ENCODE measurements at places on chromosomes 6 and 20.

DNA sequence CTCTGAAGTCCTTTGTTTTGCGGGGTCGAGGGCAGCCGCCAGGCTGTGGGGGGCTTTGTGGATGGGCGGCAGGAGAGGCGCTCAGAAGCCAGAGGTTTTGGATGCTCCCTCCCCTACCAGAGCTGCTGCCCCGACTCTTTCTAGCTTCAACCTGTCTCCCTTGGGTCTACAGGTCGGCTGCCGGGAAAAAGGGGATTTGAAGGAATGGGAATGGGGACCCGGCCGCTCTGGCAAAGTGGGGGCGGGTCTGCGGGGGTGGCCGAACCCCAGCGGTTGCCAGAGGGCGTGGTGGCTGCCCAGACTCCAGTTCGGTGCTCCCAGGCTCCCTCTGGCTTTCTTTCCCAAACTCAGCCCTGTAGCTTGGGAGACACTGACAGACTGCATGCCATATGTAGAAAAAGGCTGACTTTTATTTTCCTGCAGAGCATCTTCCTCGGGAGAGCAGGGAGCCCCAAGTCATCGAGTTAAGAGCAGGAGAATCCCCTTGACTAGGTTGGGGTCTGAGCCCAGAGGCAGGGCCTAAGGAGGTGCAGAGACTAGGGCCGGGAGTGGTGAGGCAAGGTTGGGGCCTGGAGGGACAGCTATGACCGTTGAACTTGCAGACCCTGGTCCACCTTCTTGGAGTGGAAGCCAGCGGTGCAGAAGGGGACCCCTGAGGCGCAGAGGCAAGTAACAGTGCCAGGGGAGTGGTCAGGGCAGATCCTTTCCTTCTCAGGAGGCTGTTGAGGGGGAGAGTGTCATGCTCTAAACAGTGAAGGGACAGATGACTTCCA lies 1.4 kb upstream of the PPP1R18 start:
- no peak for DNase-seq

DNA sequence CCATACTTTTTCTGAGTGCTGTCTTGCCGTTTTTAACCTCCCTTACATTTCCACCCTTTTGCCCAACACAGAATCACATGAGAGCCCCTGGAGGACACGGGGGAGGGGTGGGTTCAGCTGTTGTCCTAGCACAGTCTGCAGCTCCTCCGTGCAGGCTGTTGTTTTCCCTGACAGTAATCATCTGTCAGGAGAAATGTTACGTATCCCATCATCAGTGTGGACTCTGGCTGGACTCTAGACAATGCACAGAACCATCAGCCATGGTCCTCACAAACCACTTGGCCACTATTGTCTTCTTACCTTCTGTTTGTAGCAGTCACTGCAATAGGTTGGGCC lies 92.1 kb downstream of the RIN2 start:
- no peak for DNase-seq

DNA sequence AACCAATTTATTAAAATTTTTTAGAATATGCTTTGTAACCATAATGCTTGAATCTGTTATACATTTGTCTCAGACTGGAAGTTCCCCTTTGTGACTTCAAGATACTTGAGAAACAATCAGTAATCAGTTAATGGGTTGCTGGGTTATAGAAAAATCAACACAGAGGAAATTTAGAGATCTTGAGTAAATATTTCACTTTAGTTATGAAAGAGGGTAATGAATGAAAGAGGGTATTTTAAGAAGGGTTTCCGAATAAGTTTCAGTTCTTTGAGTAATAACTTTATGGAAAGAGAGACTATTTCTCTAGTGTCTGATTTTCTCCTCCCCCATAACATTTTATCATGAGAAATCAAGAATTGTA lies 21.4 kb downstream of the ZFAND3 start:
- DNase-seq, result no peak

DNA sequence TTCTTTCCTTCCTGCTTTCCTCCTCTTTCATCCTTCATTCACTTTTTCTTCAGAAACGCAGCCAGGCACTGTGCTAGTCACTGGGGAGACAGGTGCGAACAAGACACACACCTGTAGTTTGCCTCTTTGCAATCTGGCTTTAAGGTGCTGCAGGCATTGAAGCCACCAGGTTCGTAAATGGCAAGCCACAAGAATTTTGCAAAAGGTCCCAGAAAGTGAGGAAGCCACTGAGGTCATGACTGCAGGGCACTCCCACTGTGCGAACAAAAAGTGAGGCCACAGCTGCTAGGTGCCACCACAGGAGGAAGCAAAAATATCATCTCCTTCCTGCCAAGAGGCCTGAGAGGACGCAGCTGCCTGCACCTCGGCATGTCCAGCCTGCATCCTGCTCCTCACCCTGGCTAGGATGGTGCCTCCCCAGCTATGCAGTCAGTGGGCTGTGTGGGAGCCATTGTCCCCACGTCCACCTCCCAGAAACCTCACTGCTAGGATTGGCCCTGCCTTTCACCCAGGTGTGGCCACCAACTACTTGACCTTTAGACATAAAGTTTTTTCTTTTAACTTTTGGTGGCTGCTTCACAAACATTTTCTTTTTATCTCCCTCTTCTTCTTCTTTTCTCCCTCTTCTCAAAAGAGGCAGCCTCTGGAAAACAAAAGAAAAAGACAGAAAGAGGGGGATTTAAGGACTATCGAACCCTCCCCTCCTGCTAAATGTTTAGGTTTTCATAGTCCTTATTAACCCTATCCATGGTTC lies 230.8 kb downstream of the BCAS1 start:
- peak; percentile 34 for DNase-seq

- DNase-seq, result no peak
Measured at GRCh38 chr6:53301801-53302537, 46.8 kb downstream of the ELOVL5 start.

GRCh38 chr6:130713144-130713543 lies 114.1 kb upstream of the SMLR1 start:
- DNase-seq, result no peak

- no peak for DNase-seq
Measured at GRCh38 chr6:125302840-125303511, 1.2 kb upstream of the HDDC2 start.

- no peak for DNase-seq
Measured at GRCh38 chr6:11433860-11434259, 103.7 kb upstream of the TMEM170B start.

DNA sequence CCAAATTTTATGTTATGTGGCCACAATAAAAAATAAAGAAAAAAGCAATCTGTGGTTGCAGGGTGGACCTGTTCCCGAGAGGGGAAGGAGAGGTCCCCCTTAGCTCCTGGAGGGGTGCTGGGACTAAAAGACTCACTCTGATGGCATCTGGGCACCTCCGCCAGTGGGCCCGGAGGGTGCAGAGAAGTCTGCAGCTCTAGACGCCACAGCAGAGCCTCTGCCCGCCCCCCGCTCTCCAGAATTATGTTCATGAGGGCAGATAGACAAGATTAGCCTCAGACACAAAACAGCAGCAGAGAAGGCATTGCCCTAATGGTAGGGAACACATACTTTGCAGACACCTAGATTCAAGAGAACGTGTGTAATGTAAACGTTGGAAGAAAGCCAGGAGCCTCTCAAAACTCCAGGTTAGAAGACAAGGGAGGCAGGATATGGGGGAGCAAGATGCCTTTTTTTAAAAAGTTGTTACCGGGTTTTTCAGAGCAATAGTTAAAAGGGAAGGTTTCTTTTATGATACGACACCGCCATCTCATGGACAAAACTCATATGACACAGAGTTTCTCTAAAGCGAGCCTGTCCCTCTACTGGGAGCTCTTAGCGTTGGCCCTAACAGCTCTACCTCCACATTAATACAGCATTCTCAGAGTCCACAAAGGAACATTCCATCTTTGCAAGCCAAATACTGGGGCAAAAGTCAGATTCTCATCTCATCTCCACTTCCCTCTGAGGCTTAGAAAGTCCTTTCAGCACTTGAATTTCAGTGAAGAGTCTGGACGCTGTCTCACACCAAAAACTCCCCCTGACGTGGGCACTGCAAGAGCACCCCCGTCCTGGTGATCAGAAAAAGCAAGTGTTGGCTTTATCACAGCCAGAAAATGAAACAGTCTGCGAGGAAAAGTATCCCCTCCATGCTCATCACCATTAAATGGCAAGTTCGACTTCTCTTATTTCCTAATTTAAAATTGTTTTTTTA lies 47.2 kb downstream of the FOXF2 start:
- DNase-seq, result no peak

GRCh38 chr20:60463798-60464197 lies 505.6 kb downstream of the CDH26 start:
- DNase-seq, result no peak

DNA sequence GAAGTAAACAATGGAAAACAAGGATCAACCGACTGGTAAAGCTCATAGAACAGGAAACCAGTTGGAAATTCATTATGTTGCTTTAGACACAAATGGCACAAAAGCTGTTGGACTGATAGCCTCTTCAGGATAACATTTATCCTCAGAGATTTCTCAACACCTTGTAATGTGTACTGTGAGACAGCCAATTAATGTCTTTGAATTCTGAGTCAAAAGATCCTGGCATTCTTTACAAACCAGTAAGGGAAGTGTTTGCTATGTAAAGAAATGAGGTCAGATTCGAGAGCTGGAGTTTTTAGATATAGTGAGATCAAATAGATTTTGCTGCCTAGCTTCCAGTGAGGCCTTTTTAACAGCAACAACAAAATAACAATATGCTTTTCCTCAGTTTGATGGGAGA lies 439.2 kb downstream of the C6orf118 start:
- DNase-seq, result no peak

DNA sequence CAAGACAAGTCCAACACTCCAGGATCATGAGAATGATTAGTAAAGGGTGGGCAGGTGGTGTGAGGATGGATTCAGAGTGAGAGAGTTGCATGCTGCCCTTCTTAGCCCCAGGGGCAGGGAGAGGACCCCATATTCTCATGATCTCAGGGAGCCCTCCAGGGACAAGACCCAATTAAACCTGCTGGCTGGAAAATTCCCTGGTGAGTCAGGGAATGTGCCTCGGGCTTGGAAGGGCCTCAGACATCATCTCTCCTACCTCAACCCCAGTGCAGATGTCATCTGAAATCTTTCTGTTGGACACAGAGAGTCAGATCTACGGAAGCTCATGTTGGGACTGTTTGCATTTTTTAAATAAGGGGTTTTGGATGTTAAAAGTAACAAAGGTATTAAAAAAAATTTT lies 9.2 kb upstream of the SIRPD start:
- no peak for DNase-seq

DNA sequence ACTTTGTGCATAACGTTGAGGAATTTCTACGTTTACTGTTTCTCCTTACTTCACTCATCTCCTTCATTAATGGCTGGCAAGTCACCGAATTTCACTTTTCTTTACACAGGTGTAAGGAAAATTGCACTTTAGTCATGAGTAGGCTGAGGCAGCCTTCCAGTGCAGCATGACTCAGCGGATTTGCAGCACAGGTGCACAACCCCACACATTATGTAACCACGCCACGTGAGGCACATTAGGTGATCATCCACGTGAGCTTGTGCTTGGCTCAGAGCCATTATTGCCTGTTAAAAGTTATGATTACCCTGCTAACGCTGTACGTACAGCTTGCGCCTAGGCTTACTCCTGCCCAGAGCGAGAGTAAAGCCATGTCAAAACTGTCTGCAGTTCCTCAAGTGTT lies 158.8 kb downstream of the NKAIN2 start:
- no peak for DNase-seq

DNA sequence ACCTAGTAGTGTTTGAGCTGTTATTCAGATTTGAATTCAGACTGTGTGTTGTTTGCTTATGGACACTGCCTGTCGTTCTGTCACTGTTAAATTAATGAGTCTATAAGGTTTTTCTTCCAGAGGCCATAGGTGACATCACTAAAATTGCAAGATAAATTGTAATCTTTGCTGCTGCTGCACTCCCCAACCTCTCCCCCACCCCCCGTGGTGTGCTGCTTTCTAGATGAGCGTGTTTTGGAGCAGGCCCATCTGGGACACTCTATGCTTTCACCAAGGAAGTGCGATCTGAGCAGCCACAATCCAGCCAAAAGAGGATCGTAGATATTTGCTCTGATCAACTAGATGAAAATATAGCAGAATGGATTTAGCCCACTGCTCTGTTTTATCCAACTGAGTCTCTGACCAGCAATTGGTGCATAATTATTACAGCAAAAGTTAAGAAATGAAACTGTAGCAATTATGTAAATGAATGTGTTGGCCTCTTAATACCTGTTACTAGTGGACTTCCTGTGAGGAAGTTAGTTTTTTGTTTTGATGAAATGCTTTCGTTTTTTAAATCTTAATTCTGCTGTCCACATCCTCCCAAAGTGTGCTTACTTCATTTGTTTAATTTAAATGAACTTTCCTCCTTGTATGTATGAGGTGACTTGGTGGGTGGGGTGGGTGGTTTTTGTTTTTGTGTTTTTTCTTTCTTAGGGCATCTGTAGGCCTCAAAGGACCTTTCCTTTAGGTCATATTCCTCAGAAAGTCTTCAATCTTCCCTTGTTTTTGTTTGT lies 58.1 kb downstream of the RPRD1B start:
- no peak for DNase-seq

GRCh38 chr6:132190815-132191175 lies 210.5 kb downstream of the MOXD1 start:
- no peak for DNase-seq

- DNase-seq, result no peak
Measured at GRCh38 chr6:105112577-105112976, 67.2 kb downstream of the POPDC3 start.

GRCh38 chr6:28586324-28586723 lies 60.6 kb downstream of the GPX5 start:
- no peak for DNase-seq

GRCh38 chr20:8425016-8425415 lies 292.9 kb downstream of the PLCB1 start:
- no peak for DNase-seq

- no peak for DNase-seq
Measured at GRCh38 chr6:41634657-41635056, 3.6 kb upstream of the MDFI start.

- no peak for DNase-seq
Measured at GRCh38 chr20:21133917-21134622, 8.2 kb downstream of the KIZ start.
